ENCODE measurements at places on chromosomes 7 and 10. TPM values are rescaled to one million over a fixed set of nuclear protein-coding genes. Genes with fewer than 3 reads are reported as not detected.
A peak's percentile ranks its signal among the peaks of the same experiment; 100 is the strongest.

Gene A1CF
- not detected for polyA plus RNA-seq

Gene SRRM3
- 1.2 TPM for polyA plus RNA-seq

Gene CCL24
- polyA plus RNA-seq, result not detected

Gene PRKAR2B
- 6.5 TPM for polyA plus RNA-seq

Gene CALML5
- not detected for polyA plus RNA-seq

Gene GIMAP1
- polyA plus RNA-seq, result not detected

Gene SPOCK2
- 0.06 TPM for polyA plus RNA-seq

Gene LIPK
- polyA plus RNA-seq, result not detected

Gene CCDC201
- polyA plus RNA-seq, result not detected

Gene TCF7L2
- polyA plus RNA-seq, result 3.4 TPM

Gene CYP3A4
- not detected for polyA plus RNA-seq

Gene PDK4
- polyA plus RNA-seq, result 0.20 TPM

Gene MMP21
- polyA plus RNA-seq, result not detected

DNA sequence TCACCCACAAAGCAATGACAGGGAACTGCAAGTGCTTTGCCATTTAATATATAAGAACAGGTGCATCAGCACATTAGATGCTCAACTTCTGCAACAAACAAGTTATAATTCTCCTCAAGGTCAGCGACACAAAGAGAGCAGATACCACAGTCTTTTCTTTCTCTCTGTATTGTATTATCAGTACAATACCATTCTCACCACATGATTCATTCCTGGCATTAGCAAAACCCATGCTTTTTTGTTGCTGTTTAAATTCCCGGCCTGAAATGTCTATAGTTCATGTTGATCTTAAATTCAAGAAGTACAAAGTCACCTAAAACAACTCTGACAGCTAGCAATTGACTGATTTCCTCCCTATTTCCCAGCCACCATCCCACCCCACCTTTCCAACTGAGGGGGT is 111.8 kb upstream of the FEZF1 start:
- peak; percentile 53 for DNase-seq

- peak; percentile 99 for DNase-seq
These were observed 141.4 kb upstream of the PRKCQ start for GRCh38 chr10:6721480-6721879.

- peak; percentile 61 for DNase-seq
These were observed 142.3 kb downstream of the VPS50 start for GRCh38 chr7:93374345-93374940.

DNA sequence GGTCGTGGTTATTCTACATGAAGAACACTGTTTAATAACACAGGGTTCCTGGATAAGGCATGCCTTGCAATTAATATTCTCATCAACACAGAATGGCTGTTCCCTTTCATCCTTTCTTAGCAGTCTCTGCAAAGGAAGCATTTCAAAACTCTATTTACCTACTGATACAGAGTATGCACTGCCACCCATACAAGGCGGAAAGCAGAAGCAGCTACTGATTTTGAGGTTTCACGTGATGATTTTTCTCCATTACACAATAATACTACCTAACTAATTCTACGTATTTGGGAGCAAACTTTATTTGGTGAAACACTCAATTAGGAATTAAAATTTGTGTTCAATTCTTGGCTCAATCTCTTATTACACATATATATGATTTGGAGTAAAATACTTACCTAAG is 43.0 kb upstream of the COL1A2 start:
- no peak for DNase-seq

- DNase-seq, result peak; percentile 31
These were observed 51.4 kb downstream of the C10orf67 start for GRCh38 chr10:23293145-23293724.

DNA sequence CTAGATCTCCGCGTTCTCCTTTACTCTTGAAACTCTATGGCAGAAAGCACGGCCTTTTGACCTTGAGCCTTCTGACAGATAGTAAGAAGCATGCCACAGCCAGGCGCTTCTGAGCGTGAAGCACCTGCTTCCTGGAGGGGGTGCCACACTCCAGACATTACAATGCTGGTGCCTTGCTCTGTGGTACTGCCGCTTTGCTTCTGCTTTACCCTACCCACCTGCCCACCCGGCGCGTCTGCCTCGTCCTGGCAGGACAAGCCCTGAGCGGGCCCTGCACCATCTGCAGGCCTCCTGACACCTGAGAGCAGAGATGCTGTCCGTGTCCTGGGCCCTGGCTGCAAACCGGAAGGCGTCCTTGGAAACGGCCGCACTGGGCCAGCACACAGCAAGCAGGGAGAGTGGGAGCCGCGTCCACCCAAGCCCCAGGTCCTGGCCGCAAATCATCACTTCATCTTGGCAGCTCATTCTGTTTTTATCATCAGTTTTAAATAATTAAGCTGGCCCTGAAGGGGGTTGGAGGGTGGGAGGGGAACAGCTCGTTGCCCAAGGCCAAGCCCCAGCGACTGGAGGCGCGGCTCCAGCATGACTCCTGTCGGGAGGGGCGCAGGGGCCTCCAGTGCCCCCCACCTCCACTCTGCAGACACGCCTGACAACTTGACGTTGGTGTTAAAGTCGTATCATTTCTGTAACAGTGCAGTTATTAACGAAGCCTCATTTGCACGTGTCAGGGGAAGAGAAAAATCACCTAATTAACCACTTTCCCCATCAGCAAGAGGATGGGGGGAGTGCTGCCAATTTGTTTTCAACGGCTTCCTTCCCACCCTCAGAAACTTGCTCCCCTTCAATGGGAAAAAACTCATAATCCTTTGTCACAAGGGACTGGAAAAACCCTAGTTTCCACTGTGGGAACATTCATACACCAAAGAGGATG is 132.2 kb downstream of the MAD1L1 start:
- no peak for DNase-seq

- DNase-seq, result no peak
These were observed 154.7 kb downstream of the PRPF18 start for GRCh38 chr10:13741438-13741837.

DNA sequence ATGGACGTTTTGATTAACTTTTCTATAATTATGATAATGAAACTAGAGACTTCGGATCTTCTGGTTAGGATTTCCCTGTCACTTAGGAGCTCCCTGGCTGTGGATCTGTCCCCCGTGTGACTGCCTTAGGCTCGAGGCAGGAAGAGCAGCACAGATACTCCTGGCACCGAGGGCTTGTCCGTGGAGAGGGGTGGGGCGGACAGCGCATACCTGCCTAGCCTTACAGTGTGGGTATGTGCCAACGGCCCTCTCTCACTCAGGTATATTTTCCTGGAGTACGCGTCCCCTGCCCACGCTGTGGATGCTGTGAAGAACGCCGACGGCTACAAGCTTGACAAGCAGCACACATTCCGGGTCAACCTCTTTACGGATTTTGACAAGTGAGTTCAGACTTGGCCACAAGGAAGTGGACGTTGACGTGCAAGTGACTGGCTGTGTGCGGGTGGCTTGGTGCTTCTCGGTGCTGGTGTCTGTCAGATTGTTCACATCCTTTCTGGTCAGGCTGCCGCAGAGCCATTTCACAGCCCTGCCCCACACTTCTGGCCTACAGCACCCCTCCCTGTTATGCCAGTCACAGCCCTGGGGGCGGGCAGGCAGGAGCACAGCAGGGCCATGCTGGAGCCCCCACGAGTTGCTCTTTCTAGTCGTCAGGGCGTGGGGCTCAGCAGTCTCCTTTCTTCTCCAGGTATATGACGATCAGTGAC is 7.9 kb downstream of the EIF3B start:
- DNase-seq, result no peak

GRCh38 chr10:6711408-6711841 is 131.3 kb upstream of the PRKCQ start:
- no peak for DNase-seq

- DNase-seq, result peak; percentile 56
These were observed 21.8 kb downstream of the FGFBP3 start for GRCh38 chr10:91887272-91888076.

GRCh38 chr7:37128327-37129034 is 320.2 kb downstream of the ELMO1 start:
- DNase-seq, result peak; percentile 29

DNA sequence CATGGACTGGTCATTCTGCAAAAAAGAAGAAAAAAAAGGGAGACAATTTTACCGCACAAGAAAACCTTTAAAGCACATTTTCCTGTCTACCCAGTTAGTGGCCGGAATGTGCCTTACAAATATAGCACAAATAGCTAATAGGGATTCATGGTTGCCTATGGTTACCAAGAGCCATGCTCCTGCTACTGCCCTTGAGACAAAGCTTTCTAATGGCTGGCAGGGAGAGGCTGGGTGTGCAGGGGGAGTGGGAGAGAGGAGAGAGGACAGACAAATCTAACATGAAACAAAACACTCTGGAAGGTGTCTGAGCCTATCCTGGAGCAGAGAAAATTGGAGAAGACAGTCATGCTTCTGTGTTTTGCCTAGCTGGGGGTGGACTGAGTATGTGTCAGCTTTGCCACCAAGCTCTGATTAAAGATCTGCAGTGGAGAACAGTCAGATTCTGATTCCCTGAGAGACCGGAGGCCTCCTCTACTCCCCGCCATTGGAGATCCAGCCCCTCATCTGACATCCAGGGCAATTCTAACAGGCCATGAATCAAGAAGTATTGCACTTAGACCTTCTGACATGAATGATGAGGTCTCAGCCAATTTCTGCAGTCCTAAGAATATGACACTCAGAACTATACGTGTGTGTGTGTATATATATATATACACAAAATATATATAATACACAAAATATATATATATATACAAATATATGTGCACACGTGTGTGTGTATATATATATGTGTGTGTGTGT is 80.2 kb downstream of the PRTFDC1 start:
- DNase-seq, result no peak

- no peak for DNase-seq
These were observed 36.0 kb downstream of the C10orf143 start for GRCh38 chr10:130074639-130075038.

GRCh38 chr10:84158550-84158949 is 15.1 kb upstream of the GPR15LG start:
- no peak for DNase-seq

GRCh38 chr10:119444866-119445265 is 97.7 kb downstream of the RGS10 start:
- DNase-seq, result no peak

DNA sequence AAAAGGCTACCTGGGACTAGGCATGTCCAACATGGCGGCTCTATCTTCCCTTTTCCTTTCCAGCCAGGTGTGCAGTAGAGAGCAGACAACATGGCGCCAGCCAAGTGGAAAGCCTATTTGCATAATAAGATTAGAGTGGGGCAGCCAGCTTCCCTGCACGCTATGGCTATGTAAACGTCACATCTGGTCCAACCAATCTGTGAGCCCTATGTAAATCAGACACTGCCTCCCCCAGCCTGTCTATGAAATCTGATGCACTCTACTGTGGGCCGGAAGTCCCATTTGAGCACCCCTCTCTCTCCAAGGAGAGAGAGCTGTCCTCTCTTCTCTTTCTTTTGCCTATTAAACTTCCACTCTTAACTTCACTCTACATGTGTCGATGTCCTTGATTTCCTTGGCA is 984.9 kb upstream of the AUTS2 start:
- no peak for DNase-seq

DNA sequence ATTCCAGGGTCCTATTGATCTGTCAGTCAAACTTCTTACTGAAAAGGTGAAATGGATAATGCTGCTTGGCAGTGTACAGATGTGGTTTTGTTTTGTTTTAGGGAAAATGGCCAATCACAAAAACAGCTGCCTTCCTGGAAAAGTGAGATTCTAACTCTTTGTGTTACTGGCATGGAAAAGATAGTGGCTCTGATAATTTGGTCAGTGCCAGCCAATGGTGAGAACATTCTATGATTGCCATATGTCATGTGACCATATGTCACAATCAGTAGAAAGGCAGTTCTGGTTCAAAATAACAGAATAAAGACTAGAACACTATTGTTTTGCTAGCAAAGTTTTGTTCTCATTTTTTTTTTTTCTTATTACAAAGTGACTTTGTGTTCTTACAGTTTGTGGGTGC is 139.2 kb upstream of the CCDC6 start:
- DNase-seq, result no peak

DNA sequence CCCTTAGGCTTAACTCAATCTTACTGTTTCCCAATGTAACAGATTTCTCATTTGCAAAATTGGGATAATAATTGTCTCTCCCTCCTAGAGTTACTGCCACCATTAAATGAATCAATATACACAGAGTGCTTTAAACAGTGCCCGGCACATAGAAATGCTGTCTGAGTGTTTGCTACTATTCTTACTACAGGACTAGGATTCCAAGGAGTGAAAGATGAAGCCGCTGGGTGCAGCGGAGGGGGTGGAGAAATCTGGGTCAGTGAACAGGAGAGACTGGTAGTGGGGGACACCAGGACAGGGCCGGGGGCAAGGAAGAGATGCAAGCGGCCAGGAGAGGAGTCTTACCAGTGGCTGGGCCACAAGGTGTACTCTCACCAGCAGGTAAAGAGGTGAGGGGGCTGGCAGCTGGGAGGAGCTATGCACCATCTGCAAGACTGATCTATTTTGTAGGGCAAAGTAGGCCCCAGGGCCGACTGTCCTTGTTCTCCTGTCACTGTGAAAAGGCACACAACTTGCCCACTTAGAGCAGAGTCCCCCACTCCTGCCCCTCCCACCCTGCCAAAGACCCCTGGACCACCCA is 18.5 kb upstream of the PRRT4 start:
- no peak for DNase-seq

GRCh38 chr10:24651923-24652322 is 71.8 kb downstream of the ARHGAP21 start:
- DNase-seq, result no peak

DNA sequence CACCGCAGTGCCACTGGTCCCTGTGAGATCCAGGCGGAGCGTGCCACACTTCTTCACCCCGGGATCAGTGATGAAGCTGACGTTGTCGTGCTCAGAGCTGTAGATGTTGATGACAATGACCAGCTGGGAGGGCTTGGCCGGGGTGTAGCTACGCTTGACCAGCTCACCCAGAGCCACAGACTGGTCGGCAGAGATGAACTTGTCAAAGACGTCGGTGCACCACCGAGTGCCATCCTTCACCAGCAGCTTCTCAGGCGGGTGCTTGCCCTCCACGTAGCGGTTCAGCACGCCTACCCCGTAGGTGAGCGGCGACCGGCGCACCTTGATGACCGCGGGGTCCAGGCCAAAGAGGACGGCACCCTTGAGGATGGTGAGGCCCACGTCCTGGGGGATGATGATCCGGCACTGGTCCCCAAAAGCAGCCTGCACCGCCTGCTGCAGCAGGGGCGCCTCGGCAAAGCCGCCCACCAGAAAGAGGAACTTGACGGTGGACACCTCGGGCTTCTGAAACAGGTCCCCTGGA is 54.2 kb downstream of the PNLIPRP2 start:
- no peak for DNase-seq

GRCh38 chr7:37109843-37110242 is 338.8 kb downstream of the ELMO1 start:
- DNase-seq, result peak; percentile 9

DNA sequence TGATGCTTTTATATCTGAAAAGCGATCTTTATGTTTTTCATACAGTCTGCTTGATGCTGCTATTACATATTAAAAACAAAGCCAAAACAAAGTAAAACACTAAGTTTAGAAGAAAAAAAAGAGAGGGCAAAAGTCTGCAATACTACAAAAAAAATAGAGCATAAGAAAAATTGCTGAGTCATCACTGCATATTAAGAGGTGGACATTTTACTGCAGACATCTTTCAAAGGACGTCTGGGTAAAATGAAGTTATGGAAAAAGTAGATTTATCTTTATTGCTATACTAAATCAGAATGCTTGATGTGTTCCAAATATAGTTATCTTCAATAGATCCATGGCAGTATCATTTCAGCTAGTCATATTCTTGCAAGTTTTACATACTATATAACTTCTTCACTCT is 172.0 kb downstream of the MAGI2 start:
- DNase-seq, result peak; percentile 41
